ENCODE measurements at places on chromosomes 5 and 9.
A peak's percentile ranks its signal among the peaks of the same experiment; 100 is the strongest.

DNA sequence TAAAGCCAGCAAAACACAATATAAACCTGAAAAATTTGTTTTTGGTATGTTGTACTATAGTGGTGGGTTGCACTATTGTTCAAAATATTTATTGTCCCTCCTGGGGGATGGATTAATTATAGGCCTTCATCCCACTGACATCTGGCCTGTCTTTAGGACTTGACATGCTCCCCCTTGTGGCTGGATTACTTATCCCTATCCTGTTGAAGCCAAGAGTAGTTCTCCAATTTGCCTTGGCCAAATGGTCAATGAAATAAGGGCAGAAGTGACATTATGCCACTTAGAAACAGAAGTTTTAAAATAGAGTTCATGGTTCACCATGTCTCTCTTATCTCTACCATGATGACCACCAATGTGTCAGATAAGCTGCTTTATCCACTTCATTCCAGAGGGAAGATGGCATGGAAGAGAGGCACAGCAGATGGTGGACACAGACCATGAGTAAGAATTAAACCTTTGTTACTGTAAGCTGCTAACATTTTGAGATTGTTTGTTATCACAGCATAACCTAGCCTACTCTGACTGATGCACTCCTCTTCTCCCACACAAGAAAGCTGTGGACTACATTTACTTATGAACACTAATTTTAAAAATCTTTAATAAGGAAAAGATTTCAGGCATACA lies 29.2 kb upstream of the ARHGEF28 start:
- no peak for DNase-seq

DNA sequence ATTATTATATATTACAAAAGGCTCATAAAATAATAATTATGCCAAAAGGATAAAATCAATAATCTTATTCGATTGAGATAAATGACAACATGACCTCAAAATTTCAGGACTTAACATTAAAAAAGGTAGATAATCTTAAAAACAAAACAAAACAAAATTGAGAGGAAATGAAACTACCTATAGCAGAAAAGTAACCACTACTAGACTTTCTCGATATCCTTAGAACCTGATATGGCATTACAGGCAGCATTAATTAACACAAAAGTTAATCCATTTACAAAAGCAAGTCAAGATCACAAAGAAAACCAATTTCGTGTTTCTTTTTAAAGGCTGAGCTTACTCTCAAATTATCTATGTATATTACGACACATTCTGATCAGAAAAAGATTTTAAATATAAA lies 29.9 kb downstream of the TMEM161B start:
- DNase-seq, result no peak

DNA sequence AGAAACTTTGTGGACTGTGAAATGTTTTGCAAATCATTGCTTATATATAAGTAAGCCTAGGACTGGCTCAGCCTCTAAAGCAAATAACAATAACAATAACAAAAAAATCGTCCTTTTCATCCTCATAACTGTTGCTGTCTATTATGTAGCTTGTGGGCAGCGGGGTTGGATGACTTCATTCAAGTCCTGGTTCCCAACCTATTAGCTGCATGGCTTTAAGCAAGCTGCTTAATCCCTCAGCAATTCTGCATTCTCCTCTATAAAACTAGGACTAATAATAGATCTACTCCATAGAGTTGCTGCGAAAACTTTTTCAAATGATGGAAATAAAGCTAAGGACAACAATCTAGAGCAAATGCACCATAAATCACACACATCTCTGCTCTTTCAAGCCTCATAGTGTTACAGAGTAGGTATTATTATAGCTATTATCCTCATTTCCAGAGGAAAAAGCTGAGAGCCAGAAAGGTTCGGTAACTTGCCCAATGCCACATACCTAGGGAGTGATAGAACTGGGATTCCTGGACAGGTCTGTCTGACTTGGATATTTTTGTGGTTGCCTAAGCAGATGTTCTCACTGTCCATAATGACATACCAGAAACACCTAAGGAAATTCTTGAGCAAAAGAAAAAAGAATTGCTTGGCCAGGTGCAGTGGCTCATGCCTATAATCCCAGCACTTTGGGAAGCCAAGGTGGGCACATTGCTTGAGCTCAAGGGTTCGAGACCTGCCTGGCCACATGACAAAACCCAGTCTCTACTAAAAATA lies 98.8 kb upstream of the ADRA1B start:
- no peak for DNase-seq

GRCh38 chr5:115555084-115555633 lies 10.6 kb upstream of the FEM1C start:
- DNase-seq, result no peak

DNA sequence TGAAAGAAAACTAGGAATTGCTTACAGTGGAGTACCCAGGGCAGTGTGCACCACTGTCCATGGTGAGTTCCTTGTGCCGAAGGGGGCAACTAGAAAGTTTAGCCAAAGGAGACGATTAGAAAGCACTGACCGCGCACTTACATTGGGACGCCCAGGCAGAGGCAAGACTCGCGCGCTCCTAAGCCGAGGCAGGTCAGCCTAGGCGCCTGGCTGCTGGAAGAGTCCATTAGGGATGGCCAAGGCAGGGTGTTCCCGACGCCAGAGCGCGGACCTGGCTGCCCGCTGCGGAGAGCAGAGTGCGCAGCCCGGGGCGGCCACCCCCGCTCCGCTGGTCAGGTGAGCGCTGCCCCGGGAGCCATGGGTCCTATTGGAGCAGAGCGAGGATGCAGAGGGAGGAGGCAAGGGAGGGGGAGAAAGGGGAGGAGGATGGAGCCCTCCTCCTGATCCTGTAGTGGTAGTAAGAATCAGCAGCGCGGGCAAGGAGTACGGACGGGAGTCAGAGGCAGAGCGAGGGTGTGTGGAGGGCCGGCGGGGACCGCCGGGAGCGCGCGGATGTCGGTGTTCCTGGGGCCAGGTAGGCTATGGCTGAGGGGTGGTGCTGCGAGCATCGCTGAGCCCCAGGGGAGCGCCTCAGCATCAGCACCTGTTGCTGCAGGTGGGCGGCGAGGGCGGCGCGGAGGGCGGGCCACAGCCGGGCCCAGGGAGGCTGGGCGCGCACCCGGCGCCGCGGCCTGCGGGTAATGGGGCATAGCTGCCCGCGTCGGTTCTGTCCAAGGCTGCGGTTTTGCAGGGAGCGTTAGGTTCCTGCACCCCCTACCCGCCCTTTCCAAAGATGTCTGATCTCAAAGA lies at the start of gene ADGRV1:
Gene ADGRV1 (plus strand): TSS at position 454 of the 849 bp plus-strand sequence. CDS start 99 bp downstream, at position 553.
- no peak for DNase-seq

GRCh38 chr9:80326105-80326504 lies 754.3 kb downstream of the TLE4 start:
- DNase-seq, result no peak

GRCh38 chr5:123549256-123549904 lies 37.4 kb downstream of the CSNK1G3 start:
- peak; percentile 23 for DNase-seq

DNA sequence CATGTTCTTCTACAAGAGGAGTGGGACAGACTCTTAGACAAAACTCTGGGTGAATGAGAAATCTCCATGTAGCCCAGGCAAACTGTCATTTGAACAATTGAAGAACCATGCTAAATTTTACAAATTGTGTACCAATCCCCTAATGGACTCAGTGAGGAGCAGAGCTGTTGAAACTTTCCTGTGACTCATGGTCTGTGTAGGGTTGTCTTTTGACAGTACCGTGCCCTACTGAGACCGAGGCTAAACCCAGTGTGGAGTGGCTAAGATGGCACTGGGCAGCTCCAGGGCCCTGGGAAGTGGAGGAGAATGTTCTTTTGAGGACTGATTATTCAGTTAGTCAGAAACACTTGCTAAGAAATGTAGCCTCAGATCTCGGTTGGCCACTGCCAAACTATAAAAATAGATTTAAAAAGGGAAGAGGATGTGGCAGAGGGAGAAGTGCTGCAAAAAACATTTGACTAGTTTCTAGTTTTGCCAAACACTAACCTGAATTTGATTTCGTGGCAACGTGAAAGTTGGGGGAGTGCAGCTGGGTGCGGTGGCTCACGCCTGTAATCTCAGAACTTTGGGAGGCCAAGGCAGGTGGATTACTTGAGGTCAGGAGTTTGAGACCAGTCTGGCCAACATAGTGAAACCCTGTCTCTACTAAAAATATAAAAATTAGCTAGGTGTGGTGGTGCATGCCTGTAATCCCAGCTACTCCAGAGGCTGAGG lies 24.7 kb downstream of the POU4F3 start:
- no peak for DNase-seq

DNA sequence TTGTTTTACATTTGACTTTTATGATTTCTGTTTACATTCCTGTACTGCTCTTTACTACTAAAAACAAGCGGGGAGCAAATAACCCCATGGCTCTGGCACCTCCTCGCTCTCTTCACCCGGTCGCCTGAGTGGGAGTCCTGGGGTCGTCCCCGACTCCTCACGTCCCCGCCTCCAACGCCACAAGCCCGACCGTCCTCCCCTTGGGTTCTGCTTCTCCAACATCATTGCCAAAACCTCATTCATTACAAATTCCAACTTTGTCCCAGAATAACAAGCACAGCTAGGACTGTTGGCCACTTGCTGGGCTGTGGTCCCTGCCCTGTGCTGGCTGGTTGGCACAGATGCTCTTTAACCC lies 35.1 kb downstream of the MRPL36 start:
- DNase-seq, result no peak

GRCh38 chr9:120931231-120932085 lies 4.9 kb upstream of the TRAF1 start:
- no peak for DNase-seq

DNA sequence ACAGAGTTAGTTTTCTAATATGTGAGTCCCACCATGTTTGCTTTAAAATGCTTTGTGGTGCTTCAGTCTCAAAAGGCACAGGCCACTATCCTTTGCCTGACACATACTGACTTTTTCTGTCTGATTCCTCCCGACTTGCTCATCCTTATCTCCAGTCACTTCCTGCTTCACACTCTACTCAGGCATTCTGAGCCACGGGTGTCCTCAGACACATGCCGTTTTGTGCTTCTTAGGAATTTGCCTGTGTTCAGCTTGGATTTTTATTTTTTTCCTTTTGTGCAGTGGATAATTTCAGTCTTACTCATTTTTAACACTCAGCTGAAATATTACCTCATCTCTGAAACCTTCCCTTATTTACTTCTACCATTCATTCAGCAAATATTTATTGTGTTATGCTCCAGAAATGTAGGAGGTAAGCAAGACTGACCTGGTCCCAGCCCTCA lies 54.1 kb downstream of the MAN2A1 start:
- no peak for DNase-seq

- no peak for DNase-seq
Observed at GRCh38 chr5:41834506-41834905, 35.7 kb downstream of the OXCT1 start.

- no peak for DNase-seq
Observed at GRCh38 chr9:91896513-91897121, 53.4 kb downstream of the ROR2 start.

DNA sequence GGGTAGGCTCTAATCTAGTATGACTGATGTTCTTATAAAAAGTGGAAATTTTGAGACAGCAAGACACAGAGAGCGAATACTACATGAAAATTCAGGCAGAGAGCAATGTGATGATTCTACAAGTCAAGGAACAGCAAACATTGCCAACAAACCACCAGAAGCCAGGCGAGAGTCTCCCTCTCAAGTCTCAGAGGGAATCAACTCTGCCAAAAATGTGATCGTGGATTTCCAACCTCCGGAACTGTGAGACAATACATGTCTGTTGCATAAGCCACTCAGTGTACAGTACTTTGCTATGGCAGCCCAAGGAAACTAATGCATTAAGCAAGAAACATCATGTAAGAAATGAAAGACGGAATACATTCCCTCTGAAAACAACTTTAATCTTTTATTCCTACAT lies 52.1 kb upstream of the CCNG1 start:
- DNase-seq, result no peak

DNA sequence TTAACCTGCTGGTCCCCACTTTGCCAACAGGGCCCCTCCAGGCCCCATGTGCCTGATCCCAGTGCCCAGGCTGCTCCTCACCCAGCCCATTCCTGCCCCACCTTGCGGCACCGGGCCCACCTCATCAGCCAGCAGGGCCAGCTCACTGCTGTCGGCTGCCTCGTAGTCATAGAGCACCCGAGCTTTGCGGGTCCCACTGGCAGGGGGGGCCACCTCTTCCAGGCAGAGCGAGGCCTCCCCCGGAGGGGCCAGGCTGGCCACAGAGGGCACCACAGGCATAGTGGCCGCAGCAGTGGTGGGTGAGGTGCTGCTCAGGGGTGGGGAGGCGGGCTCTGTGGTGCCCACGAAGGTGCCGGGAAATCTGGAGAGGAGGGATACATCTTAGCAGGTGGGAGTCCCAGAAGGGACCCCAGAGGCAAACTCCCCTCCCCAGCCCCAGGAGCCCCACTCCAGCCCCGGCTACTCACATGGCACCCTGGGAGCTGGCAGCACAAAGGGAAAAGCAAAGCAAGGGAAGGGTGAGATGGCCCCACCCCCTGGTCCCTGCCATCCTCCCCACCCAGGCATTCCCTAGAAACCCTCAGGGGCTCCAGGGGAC lies 19.0 kb downstream of the SH3GLB2 start:
- DNase-seq, result no peak

GRCh38 chr5:139690803-139691629 lies 42.9 kb downstream of the CXXC5 start:
- no peak for DNase-seq

GRCh38 chr5:179176571-179177230 lies 116.5 kb downstream of the ZNF354C start:
- no peak for DNase-seq

DNA sequence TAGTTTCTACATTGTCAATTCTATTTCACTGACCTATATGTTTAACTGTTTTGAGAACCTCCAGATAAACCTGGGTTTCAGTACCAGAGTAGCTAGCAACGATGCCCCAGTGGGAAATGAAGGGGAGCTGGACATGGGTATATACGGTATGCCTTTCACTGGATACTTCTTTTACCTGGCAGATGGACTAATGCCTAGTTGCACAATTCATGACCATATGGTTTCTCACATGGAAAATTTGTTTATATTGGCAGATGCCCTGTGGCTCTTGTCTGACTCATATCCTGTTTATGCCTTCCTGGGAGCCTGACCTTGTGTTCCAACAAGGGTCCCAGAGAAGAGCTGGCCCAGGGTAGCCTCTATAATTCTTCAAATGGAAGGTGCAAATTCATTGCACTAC lies 144.1 kb downstream of the MAT2B start:
- DNase-seq, result no peak

- DNase-seq, result no peak
Observed at GRCh38 chr5:147481874-147482705, 27.8 kb downstream of the DPYSL3 start.

DNA sequence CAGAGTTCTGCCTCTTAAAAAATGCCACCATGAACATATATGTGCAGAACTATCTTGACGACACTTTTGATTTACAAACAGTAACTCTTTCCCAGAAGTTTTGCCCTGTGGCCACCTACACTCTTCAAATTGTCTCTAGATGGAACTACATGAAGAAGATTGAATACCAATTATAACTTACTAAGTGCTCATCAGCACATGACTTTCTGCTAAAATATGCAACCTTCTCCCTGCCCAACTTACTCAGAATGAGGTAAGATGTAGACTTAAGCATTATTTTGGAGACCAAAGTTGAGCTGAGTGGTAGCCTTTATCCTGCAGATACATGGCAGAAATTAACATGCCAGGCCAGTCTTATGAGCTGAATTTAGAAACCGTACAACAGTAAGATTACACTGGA lies 105.4 kb downstream of the SEMA5A start:
- no peak for DNase-seq
